ENCODE measurements at places on chromosomes 3 and 15. TPM values are rescaled to one million over a fixed set of nuclear protein-coding genes. Genes with fewer than 3 reads are reported as not detected.

DNA sequence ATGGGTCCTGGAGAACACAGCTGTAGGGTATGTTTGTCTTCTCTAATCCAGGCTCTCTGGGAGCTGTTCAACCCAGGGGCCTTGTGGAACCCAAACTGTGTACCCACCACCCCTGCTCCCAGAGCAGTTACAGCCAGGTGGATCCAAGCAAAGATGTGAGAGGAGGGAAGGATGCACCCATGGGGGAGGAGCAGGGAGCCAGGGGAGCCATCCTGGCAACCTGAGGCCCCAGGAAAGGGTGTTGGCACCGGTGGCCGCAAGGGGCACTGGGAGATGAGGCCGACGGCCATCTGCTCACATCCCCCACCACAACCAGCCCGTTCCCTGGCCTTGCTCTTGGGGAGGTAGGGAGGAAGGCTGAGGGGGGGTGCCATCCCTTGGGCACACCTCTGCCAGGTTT lies 43.2 kb downstream of the CMTM6 start:
- no peak for DNase-seq

Gene GOLGA8N
- 0.50 TPM for total RNA-seq

Gene SLC15A2
- not detected for total RNA-seq

DNA sequence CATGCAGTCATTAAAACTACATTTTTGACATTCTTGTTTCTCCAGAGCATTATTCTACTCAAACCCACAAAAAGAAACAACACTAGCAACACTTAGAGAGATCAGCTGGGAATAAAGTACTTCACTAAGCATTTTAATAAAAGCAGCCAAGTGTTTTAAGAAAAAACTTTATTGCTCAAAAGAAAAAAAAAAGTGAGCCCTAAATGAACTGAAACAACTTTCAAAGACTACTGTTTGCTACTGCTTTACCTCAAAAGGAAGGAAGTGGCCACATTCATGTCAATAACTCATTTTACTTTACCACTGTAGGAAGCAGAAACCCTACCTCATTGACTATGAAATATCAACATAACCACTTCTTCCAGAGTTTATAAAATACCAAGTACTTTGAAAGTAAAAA lies 91.3 kb downstream of the UACA start:
- no peak for DNase-seq

GRCh38 chr15:36567445-36567844 lies 12.0 kb upstream of the CDIN1 start:
- DNase-seq: no peak

GRCh38 chr3:59704292-59704691 lies 654.5 kb upstream of the CFAP20DC start:
- no peak for DNase-seq

Gene HIGD2B
- total RNA-seq: not detected

- DNase-seq: no peak
These were observed 3.7 kb upstream of the RHOV start for GRCh38 chr15:40877694-40878093.

DNA sequence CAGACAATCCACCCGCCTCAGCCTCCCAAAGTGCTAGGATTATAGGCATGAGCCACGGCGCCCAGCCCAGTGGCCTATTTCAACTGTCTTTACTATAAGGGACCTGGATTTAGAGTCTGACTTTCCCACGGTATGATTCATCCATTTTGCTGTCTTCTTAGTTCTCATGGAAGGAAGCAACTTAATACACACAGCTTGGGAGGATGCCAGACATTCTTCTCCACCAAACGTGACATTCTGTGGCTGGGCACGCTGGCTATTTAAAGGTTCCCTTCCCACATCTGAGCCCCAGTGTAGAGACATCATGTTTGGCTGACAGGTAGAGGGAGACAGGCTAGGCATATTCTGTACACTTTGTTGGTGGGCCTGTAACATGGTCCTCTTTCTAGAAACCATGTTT lies 26.2 kb downstream of the FAM43A start:
- peak; percentile 100 for DNase-seq

Gene CKMT1A
- not detected for total RNA-seq

- no peak for DNase-seq
These were observed 54.5 kb downstream of the NEK11 start for GRCh38 chr3:131081224-131081623.

DNA sequence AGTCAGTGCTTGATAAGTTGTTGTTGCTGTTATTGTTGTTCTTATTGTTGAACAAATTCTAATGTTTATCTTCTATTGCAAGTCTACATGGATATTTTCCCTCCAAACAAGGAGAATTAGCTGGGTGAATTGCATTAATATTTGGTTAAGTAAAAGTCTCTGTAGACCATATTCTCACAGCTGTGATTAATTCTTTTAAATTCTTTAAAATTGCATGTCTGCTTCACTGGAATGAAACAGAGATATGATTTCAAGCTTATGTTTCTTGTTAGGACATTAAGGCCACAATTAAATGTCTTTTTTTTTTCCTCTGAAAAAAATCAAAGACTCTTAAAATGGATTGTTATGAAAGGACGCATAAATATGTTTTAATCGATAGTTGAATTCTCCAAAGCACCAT lies 153.4 kb downstream of the EBLN2 start:
- DNase-seq: no peak

GRCh38 chr15:90750186-90750585 lies 33.0 kb downstream of the BLM start:
- DNase-seq: no peak

Gene CFAP20DC
- 6.5 TPM for total RNA-seq

GRCh38 chr3:12394569-12395271 lies 89.6 kb upstream of the TSEN2 start:
- DNase-seq: no peak

Gene ST3GAL6
- 4.0 TPM for total RNA-seq

Gene OIP5
- total RNA-seq: 38.0 TPM

Gene PLD1
- 15.9 TPM for total RNA-seq

DNA sequence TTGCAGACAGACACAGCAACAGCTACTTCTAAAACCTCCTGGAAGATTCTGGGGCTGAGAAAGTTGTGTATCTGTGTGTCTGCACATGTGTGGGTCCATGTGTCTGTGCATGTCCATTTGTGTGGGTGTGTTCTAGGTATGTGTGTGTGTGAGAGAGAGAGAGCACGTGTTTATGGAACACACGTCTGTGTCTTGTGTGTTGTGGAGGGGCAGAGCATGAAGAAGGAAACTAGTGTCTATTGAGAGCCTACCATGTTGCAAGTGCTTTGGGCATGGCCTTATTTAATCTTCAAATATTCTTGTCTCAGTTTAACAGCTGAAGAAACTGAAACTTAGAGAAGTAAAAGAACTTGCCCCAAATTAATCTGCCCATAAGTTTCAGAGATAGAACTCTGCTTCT lies 327.5 kb downstream of the UACA start:
- no peak for DNase-seq

Gene FAM107A
- total RNA-seq: not detected

DNA sequence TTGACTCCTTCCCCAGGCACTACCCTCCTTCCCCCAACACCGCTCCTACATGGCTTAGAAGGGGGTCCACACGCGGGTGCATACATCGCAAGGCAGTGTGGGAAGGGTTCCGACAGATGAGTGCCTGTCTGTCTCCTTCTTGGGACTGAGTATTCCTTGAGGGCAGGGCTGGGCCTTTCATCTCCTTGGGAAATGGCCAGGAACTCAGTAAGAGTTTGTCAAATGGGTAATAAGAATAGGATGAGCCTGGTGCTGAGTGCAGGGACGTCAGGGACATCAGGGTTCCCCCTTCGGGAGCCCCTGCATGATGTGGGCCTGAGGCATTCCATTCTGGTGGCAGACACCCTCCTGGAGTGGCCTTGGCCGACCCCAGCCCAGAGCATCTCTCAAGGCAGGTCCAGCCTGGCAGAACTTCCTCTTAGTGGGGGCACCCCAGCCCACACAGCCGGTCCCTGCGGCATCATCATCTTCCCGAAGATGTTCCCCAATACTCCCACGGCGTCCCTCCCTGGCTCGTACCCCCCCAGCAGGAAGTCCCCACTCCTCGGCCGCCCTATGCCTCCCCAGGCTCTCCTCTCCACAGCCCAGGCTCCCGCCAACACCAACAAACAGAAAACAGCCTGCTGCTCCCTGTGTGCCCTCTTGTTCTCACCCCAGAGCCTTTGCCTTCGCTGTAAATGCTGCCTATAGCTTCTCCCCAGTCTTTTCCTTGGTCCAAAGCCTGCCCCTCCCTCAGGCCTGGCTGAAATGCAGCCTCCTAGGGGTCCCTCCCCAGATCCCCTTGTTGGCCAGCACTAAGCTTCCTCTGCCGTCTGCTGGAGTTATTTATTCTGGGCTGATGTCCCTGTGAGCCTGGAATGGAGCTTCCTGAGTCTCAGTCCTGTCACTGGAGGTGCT lies 67.5 kb upstream of the LCTL start:
- DNase-seq: no peak

DNA sequence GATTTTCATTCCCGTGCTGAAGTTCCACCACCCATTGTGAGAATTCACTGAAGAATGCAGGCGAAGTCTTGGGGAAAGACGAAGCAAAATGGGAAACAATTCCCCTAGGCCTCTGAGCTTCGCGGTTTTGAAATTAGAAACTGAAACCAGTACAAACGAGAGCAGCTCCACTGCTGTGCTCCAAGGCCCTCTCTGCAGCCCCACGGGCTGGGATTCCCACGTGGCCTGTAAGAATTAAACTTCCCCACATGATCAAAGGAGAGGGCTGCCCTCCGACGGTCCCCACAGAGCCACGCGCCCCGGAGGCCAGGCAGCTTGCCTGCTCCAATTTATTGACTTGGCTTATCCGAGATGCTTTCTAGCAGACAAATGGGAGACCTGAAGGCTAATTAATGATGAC lies 144.0 kb downstream of the GREM1 start:
- no peak for DNase-seq

Gene CCDC66
- total RNA-seq: 19.6 TPM

Gene GFM1
- total RNA-seq: 107 TPM

DNA sequence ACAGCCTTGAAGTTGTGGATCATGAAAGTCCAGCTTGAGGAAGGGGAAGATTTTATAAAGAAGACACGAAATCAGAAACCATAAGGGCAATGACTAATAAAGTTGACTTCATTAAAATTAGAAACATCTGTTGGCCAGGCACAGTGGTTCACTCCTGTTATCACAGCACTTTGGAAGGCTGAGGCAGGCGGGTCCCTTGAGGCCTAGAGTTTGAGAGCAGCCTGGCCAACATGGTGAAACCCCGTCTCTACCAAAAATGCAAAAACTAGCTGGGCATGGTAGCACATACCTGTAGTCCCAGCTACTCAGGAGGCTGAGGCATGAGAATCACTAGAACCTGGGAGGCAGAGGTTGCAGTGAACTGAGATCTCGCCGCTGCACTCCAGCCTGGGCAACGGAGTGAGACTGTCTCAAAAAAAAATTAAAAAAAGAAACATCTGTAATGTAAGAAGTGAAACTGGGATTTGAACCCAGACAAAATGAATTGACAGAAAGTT lies 7.9 kb upstream of the UBXN7 start:
- no peak for DNase-seq

GRCh38 chr3:5298453-5298852 lies 110.9 kb downstream of the EDEM1 start:
- DNase-seq: no peak

Gene GOLGA8O
- total RNA-seq: not detected

Gene ZNF619
- 4.9 TPM for total RNA-seq

Gene CYP8B1
- total RNA-seq: not detected

DNA sequence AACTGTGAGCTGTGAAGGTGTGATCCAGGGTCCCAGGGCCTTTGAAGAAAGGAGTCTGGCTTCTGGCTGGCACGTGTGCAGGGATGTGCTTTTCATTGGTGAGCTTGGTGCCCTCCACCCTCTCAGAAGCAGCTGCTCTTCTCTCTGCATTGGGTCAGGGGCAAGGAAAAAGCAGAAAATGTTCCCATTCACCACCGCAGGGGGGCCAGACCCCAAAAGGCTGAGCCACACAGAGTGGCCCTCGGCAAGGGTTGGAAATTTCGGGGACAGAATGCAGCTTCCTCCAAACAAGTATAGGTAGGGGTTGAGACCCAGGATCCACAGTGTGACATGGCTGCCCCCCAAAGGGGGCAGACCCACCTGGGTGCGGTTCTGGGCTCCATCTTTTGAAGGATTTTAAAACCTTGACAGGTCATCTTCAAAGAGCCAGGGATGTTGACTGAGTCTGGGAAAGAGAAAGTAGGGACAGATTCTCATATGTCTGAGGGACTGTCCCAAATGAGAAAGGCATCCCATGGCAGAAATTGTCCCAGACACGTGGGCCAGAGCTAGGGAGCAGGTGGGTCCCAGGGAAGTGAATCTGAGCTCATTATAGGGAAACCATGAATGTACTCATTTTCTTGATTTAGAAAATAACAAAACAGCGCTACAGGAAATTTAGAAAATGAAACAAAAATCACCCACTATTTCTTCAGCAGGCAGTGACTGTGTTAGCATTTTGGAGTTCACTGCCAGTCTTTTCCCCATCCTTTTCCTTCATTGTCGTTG lies 2.7 kb downstream of the CSK start:
- DNase-seq: no peak

- DNase-seq: peak; percentile 14
These were observed 54.4 kb downstream of the ULK4 start for GRCh38 chr3:41907330-41908073.

Gene TMEM207
- total RNA-seq: not detected

- DNase-seq: no peak
These were observed 249.1 kb downstream of the CTNNB1 start for GRCh38 chr3:41448396-41448795.

Gene RNF7
- total RNA-seq: 143 TPM

Gene TMEM266
- total RNA-seq: 1.1 TPM

- no peak for DNase-seq
These were observed 11.3 kb upstream of the IQGAP1 start for GRCh38 chr15:90376789-90377188.

DNA sequence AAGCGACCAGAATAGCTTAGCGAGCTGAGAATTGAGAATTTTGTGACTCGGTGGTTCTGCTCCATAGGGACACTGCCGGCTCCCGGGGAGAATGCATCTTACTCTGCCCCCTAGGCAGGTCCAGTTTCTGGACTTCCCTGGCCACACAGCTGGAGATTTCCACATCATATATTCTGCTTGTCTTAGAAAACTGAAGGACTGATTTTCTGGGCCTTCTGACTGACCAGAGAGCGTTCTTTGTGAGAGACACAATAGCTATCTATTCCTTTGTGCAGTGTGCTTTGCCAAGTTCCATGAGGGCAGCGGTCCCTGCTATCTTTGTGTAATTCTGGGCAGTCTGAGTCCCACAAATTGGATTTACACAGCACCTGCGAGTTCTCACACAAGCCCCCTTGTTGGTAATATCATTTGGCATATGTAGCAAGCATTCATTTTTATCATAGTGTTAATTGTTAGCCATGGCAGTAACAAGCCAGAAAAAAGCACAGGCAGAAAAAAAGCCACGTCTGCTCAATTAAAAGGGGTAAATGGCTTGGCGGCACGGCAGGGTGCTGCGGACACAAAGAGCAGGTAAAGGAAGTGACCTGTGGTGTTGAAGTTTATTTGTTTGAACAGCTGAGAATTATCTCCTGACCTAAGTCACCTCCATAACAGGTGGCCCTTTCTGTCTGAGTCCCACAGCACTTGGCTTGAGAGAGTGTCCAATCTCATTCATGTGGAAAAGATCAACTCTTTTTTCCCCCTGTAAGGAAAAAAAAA lies 688.7 kb downstream of the TUSC7 start:
- DNase-seq: no peak

DNA sequence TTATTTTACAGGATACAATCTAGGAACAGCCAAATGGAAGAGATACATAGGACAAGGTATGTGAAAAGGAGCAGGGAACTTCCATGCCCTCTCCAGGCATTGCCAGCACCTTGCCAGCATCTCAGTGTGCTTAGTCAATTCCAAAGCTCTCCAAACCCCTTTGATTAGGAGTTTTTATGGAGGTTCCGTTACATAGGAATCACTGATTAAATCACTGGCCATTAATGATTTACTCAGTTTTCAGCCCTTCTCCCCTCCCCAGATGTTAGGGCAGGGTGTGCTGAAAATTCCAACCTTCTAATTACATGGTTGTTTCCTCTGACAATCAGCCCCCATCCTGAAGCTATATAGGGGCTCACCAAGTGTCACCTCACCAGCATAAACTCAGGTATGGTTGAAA lies 11.5 kb downstream of the MYLK start:
- no peak for DNase-seq
